G401 (cell line): ENCODE measurements at places on chromosomes 2 and 18.

- DNase-seq = no peak
Measured at GRCh38 chr2:17058772-17059402, 393.3 kb upstream of the CYRIA start.

DNA sequence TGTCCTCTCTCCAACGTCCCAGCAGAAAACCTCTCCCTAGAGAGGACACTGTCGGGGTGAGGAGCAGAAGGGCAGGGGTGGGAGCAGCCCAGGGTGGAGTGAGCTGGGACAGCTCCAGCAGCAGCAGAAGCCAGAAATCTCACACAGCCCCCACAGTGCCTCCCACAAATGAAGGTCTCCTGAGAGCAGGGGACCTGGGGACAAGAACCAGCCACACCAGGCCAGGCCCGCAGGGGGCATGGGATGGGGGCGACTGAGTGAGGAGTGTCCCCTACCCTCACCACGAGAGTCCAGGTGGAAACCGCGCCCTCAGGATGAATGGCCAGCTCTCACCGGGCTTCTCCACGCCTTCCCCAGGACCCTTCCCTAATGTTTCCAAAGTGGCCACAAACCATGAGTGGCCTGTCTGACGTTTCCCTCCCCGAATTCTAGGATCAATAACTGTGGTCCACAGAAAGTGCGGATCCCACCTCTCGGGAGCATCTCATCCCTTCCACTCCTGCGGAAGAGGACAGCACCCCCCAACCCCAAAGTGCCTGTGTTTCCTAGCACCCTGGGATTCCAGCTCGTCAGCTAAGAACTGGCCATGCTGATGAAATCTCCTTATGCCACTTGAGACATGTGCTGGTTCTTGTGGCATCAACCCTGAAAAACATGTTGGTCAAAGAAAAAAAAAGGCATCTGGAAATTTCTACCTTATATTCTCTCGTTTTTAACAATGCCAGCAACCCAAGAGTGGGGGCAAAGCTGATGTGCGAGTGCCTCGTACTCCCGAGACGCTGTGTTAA, 121.1 kb downstream of the HDAC4 start:
- DNase-seq = no peak

DNA sequence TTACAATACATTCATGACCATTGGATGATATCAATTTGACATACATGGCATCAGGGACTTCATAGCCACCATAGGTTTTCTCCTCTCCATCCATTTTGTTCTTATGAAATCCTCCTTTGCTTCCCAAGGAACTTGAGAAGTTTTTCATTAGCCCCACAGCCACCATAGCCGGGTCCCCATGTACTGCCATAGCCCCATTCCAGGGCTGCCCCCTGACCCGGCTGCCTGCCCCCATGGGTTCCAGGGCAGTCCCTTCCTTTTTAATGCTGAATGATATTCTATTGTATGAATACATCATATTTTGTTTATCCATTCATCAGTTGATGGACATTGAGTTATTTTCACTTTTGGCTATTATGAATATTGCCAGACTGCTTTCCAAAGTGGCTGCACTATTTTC, 20.4 kb downstream of the ATP6V1B1 start:
- no peak for DNase-seq

DNA sequence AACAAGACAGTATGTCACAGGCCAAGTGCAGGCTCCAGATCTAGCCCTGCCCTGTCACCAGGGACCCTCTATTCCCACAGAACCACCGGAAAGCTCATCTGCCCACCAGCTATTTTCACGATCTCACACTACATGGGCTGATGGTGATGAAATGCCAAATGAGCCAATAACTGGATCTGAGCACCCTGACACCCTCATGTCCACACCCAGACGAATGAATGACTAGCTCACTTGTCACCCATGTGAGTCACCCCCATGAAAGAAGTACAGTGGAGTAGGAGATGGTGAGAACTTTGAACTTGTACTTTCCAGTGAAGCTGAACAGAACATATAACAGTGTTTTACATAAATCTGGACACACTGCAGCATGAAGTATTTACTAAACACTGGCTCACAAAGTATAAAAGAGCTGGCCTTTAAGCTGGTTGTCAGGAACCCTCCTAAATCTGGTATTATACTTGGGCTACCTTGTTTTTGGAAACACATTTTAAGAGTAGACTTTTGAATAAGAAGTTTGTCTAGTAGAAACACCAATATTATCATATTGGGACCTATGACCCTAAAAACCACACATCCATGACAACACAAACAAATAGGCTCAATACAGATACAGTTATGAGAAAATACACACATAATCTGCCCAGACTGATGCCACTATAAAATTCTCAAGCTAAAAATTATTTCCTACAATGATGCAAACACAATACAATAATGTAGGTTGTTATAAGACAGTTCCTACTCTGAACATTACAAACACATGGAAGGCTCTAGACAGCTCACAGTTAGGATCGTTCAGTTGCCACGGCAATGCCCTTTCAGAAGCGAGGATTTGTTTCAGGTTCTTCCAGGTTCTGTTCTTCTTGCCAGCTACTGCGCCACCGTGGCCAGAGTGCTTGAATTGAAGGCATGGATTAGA, 19.0 kb downstream of the INO80C start:
- DNase-seq = peak; percentile 64

DNA sequence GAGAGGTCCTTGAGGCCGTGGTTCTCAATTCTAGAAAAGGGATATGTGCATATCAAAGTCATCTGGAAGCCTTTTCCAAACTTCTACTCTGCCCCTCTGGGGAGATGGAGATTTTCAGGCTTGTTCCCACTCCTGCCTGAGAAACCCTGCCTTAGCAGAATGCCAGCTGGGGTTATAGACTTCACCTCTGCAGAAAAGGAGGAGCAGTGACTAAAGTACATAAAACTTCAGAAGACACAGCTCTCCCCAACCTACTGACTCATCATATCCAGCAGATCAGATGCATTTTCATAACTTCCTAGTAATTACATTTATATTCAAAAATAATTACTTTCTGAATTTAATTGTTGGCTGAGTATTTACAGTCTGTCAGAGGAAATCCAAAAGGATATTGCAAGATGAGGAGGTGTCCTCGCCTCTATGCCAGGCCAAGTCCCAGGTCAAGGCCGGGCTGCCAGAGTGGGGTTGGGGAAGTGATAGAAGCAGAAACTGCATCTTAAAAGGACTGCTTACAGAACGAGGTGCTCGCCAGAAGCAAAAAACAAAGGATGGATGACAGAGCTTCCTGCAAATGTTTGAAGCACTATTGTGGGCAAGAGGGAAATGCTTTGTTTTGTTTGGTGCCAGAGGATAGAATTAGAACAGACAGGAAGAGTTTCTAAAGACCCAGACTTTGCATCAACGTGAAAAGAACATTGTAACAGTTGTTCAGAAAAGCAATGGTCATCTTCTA, 75.6 kb upstream of the APCDD1 start:
- no peak for DNase-seq
